Stimulated activated CD4-positive, alpha-beta T cell treated with anti-CD3 and anti-CD28 coated beads, Interleukin-1b, Interleukin-23, amount 100 ng/mL, for 1 hour (primary cell): ENCODE measurements at places on chromosomes 7 and 10.

DNA sequence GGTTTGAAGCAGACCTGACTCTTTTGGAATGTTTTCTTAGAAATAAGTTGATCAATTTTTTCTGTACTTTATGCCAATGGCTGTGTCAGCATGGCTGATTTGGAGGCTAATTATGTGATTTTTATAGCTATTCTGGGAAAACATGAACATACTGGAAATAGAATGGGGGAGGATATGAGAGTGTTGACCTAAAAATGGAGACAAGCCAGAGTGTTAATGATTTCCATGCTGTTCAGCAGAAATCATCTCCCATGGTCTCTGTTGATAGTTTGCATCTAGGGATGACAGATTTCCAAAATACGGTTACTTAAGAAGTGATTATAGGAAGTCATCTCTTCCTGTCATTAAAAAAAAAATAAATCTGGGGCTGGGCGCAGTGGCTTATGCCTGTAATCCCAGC is 32.7 kb upstream of the DMTF1 start:
- no peak for DNase-seq

DNA sequence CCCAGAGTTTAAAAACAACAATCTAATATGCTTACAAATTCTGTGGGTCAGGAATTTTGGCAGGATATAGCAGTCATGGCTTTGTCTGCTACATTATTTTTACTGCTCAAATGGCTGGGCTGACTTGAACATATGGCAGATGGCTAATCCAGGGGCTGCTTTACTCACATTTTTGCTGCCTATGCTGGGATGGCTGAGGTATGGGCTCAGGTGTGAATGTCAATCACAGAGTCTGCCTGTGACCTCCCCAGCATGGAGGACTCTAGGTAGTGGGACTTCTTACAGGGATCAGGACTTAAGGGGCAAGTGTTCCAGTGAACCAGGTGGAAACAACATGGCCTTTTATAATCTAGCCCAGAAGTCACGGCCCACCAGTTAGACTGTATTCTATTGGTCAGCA is 4.4 kb upstream of the FKBP9 start:
- DNase-seq, result no peak

DNA sequence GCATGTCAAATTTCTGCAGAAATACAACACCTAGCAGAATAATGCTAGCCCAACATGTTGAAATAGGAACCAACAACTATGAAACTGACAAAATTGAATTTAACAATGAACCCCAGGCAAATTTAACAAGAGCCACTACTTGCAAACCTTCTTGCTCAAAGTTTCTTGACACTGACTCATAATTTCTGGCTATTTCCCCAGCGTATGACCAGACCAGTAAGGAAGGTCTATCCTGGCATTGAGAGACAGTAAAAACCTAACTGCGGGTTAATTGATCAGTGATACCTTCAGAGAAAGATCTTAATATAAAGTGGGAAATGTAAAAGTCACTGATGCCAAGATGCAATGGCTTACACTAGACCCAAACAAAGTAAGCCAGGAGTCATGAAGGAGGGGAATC is 510.1 kb downstream of the ARL4A start:
- no peak for DNase-seq

- no peak for DNase-seq
Measured at GRCh38 chr10:129741978-129742741, 221.9 kb downstream of the EBF3 start.

DNA sequence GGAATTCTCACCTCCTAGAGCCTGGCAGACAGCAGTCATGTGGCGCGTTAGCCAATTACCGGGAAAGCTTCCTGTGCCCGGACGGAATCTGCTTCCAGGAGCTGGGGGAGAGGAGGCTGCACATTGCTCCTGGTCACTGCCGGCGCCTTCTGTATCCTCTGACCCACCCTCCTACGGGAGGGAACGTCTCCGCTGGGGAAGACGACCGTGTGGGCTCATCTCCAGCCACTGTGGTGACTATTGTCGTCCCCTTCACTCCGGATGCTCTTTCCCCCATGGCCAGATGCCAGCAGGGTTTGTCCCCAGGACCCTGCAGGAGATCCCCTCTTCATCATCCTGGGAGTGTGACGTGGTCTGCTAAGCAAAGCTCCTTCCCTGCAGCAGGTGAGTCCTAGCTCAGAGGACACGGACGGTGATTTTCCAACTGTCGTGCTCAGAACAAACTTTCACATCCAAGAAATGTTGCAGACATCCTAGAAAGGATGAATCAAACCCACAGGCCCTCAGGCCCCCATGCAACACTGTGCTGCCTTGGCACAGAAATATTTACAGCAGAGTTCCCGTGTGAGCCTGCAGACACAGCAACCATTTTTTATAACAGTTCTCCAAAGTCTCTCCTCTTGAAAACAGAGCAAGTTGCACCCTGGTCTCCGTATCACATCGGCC is 29.6 kb upstream of the FAM20C start:
- no peak for DNase-seq

DNA sequence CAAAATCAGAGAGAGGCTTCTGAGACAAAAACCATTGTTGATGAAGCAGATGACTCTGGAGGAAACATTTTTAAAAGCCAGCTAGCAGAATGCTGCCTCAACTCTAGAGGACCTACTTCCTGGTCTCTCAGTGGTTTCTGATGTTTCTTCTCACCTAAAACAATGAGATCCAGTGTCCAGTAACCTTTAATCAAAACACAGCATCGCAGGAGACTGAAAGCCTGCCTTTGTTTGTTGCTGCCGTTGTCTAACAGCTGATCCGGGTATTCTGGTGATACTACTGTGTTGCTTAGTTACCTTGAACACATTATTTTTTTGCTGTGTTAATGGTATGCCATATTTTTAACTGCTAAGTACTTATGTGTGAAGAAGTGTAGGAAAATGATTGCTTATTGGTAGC is 70.9 kb downstream of the WIPF3 start:
- DNase-seq, result no peak

GRCh38 chr7:80923211-80923612 is 4.4 kb upstream of the SEMA3C start:
- DNase-seq, result no peak

GRCh38 chr7:37289367-37289766 is 159.3 kb downstream of the ELMO1 start:
- DNase-seq, result no peak

DNA sequence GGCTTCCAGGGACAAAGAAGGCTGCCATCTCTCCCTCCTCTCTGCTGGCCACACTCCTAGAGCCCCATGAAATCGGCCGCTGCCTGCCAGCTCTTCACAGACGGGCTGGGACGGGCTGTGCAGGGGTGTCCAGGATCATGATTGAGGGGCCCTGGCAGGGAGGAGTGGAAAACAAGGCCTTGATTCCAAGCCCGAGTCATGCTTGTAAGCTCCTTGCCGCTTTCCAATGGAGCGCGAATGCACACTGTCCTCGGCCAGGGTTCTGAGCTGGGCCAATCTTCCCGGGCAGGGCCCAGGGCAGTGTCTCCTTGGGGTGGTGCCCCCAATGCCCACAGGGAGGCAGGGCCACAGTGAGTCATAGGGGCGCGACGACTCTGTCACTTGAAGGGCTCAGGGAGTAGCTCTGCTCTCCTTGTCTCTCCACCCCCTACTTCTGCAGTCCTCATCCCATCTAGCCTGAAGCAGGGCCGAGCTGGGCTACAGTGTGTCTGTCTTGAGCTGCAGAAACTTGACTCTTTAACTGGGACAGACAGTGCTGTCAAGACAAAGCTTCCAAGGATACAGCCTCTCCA is 186.2 kb upstream of the SVIL start:
- no peak for DNase-seq

DNA sequence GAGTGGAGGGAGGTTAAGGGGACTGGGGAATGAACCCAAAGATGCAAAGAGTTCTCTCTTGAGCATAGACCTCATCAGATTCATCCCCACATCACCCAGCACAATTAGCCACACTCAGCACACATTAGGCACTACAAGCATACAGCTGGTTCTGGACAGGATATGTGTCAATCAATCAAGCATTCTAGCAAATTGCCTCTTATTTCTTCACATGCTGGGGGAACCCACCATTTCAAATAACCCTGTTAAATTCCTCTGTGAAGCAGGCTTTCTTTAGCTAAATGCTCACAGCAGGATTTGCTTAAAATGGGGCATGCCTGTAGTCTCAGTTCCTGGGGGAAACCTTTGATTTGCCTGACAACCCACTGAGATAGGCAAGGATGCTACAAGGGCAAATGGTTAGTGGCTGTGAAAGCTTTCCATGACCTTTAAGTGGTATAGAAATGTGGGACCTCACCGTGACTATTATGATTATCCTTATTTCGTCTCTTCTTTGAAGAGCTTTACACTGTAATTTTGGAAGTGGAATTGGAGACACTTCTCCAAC is 193.4 kb upstream of the ZMIZ1 start:
- no peak for DNase-seq

GRCh38 chr7:147089051-147089461 is 972.5 kb downstream of the CNTNAP2 start:
- DNase-seq, result no peak

DNA sequence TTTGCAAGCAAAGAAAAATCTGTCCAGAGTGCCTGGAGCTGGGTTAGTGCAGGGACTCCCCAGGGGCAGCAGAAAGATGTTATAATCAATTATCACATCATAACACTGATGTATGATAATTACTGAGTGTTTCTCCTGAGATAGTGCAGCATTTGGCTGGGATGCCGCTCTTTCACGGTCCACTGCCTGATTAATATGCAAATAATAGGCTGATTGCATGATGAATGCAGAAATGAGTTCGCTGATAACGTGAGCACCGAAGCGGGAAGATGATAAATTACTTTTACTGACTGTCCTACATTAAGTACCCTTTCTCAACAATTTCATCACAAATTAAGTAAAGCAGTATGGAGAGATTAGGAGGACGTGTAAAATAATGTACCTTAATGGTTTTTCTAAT is 71.4 kb upstream of the SH2B2 start:
- DNase-seq, result no peak

- DNase-seq, result no peak
Measured at GRCh38 chr10:130403153-130404075, 267.2 kb downstream of the GLRX3 start.

- no peak for DNase-seq
Measured at GRCh38 chr10:13681095-13681494, 94.3 kb downstream of the PRPF18 start.

DNA sequence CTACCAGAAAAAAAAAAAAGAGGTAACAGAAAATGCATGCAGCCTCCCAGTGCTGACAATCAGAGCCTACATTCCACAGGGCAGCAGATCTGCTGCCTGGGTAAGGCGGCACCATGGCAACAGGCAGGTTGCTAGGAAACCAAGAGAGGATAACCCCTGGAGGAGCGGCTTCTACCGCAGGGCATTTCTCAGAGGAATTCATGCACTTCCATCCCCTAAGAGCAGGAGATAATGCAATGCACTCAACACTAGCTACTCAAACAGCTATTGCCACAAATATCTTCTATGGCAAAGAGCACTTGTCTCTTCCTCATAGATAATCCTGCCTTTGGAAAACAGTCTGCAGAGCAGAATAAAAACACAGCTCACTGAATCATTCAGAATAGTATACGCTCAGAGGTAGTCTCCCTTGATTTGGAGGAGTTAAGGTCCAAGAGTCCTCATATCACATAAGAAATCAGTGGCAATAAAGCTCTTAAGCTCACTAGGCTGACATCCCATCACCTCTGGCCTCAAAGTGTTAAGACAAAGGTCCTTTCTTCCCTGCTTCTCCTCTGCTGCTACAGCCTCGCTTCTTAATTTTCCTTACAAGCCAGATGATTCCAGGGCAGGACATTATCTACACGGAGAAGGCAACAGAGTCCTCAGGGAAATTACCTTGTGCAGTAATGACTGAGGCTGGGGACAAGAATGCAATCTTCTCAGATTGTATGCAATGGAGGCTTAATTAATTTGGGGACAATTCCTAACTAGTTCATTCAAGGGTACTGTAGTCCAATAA is 10.7 kb downstream of the PSAP start:
- no peak for DNase-seq

GRCh38 chr7:27157702-27158431 is 1.4 kb upstream of the HOXA7 start:
- no peak for DNase-seq

GRCh38 chr7:102811942-102812678 is 63.3 kb downstream of the FAM185A start:
- no peak for DNase-seq

DNA sequence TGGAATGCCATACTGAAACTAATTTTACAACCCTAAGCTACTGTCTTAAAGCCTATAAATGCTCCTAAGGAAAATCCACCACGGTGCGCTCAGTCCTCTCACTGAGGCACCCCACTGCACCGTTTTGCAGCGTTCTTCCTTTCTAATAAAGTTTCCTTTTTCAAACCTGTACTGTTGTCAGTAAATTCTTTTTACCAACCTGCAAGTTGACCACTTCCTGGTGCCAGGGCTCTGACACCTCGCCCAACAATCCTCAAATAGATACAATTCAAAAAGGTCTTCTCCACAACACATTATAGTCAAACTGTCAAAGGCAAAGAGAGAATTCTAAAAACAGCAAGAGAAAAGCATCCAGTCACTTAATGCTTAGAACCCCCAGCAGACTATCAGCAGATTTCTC is 42.8 kb downstream of the HERPUD2 start:
- DNase-seq, result no peak

GRCh38 chr10:18278181-18278580 is 138.0 kb downstream of the CACNB2 start:
- no peak for DNase-seq

- DNase-seq, result no peak
Measured at GRCh38 chr10:30491916-30492515, 58.0 kb downstream of the MAP3K8 start.

DNA sequence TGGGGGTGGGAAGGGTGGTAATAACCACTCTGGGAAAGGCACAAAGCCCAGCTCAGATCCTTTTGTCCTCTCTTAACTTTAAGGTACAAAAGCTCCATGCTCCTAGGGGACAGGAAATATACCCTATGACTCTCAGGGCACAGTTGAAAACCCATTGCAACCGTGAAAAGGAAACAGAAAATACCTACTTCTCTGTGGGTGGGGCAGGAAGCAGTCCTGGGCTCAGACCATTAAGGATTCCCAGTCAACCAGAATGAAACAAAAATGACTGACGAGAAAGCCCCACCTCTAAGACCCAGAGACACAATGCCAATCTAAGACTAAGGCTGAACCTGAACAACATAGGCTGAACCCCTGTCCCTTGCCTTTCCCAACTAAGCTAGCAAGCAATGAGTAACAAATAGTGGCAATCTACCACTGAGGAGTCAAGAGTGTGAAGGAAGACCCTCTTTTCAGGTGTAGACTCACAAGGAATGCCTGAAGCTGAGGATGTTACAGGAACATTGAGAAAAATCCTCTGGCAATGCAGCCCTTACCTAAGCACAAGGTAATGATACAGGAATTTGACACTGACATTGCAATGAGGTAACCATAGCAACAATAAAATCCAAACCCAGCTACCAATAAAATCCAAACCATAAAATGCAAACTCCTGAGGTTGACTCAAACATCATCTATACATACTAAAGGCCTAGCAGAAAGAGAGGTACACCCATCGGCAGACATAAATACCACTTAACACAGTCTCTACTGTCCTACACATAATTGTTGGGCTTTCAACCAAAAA is 380.1 kb downstream of the HPSE2 start:
- DNase-seq, result no peak

- no peak for DNase-seq
Measured at GRCh38 chr7:141409801-141410329, 141.3 kb upstream of the AGK start.
